Non-pigmented ciliary epithelial cell (primary cell): ENCODE measurements at places on chromosomes 4 and X.

- no peak for DNase-seq
Observed at GRCh38 chr4:102180046-102180445, 165.2 kb downstream of the SLC39A8 start.

- DNase-seq: no peak
Observed at GRCh38 chr4:175944126-175944910, 121.3 kb upstream of the WDR17 start.

DNA sequence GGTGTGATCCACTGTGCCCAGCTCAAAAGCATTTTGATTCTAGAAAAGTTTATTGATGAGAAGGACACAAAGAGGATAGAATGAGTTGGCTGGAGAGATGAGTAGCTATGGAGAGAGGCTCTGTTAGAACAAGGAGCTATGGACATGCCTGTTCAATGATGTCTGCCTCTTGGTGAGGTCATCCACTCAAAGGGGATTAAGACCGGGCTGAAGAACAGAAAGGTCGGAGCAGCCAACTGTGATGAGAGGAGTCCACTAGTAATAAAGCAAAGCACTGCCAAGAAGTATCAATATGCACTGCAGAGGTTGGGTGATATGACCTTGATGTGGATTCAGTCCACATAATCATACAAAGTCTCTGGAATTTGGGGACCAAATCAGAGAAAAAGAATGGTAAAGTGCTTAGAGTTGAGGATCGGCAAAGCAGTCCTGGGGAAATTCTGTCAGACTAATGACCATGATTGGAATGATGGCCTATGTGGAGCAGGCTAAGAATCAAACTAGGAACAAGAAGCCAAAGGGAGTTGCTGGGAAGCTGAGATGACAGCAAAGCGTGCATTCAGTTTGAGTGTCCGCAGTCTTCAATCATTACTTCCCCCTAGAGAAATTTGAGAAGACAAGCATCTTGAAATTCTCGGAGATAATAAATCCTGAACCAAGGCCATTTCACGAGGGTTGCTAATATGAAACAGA, 55.7 kb upstream of the MMAA start:
- no peak for DNase-seq

DNA sequence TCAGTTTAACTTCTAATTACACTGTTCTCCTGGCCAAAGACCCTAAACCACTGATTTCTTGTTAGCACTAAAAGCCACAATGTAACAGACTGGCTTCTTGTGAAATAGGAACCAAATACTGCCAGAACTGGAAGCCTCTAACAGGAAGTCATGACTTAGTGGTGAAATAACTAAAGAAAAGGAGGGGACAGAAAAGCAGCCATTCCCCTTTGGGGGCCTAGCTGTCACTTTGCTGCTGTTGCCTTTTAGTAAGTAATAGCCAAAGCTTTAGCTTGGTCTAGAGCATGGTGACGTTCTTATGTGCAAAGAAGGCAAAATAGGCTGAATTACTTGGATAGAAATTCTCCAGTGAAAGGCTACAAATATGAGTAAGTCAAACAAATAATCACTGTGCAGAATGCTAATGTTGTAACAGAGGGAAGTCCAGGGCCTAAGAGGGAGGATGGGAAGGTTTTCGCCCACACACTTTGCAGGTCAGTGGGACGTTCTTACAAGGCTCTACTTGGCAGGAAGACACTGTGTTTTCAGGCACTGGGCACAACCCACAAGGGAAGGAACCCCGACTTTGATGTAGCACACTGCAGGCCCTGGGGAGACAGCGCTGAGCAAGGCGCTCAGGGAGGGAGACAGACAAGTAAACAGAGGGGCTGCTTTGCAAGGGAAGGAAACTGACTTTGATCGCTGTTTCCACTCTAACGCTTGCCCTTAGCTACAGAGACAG, 16.7 kb downstream of the GAB3 start:
- peak; percentile 68 for DNase-seq

DNA sequence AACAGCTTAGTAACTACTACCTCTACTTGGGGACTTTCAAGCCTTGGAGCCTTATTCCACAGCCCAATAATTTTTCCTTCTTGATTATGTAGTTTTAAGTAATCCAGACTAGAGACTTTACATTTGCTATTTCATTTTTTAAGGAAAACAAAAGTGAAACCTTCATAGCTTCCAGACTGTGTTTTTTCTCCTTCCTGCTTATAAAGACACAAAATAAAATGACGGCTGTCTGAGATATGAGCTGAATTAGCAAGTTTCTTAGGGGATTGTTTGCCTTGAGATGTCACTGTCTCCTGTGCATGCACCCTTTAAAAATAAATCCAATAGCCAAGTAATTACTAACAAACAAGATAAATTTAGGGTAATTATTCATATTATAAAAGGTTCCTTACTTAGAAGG, 78.8 kb upstream of the PACRGL start:
- DNase-seq: no peak

DNA sequence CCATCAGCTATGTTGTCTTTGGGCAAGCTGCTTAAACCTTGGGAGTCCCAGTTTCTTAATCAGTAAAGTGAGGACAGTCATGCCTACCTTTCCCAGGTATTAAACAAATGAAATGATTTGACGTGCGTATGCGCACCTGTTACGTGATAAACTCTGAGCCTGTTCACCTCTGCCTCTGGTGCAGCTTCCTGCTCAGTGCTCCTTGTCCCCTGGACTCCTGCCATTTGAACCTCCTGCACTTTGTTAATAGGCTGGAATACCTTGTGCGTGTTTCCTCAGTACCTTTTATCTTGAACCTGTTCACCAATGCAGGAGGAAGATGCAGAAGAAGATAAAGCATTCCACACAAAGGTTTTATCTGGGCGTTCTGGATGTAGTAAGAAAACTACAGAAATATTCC, 211.9 kb downstream of the CEP135 start:
- DNase-seq: no peak

DNA sequence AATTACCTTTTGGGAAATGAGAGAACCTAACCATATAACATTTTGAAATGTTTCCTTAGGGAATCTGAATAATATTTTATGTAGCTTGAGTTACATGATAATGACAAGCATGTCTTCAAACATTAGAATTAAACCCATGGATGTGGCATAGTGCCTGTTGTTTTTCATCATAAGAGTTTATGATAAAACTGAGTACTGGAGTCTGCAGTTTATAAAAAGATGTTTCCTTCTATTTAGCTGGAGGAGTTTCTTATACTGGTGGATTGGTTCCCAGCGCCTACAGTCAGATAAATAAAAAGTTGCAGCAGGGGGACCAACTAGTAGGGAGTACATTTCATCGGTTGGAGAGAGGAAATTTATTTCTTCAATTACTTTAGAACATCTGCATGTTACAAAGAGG, 70.1 kb upstream of the PCDH18 start:
- DNase-seq: no peak

DNA sequence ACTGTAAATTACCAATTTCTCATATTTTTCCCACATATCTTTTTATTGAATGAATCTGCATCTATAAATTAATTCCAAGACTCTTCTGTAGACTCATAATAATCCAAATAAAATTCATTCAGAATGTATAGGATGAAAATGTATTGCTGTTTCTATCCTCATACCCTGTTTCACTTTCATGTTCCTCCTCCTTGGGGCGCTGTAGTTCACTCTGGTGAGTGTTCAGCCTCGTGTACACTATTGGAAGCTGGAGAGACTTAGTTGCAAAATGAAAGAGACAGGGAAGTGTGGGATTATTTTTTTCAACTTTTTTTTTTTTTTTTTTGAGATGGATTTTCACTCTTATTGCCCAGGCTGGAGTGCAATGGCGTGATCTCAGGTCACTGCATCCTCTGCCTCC, 296.1 kb downstream of the TLL1 start:
- peak; percentile 3 for DNase-seq

DNA sequence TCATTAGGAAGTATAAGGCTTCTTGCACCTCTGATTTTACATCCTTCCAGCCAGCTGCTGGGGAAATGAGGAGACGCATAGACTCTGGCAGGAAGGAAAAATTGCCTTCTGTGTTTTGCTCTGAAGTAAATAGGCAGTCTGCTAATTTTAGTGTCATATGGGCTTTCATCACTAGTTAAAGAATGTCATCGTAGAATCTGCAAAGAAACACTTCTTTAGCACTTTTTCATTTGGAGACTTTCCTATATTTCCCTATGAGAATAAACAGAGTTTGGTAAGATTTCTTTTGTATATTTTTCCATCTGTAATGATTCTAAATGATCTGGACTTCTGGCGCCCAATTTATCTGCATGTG, 3.3 kb downstream of the ADGRL3 start:
- DNase-seq: no peak

GRCh38 chrX:153832728-153833127, 2.4 kb upstream of the PDZD4 start:
- DNase-seq: no peak

DNA sequence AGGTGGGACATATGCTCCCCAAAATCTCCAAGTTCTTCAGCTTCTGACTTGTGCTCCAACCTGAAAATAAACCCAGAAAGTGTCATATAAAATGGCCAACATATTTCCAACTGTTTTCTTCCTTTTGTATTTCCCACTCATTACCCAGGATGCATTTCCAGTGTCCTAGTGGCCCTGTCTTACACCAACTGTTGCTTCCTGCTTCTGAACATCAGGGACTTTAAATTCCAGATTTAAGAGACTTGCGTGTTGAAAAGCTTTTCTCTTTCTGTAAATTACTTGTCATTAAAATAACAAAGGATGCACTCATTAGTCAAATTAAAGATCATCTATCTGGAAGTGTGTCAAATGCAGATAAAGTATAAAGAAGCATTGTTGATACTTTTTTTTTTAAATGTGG, 19.9 kb downstream of the MID1 start:
- DNase-seq: no peak

GRCh38 chr4:175705407-175705806, 106.7 kb downstream of the GPM6A start:
- DNase-seq: peak; percentile 13

DNA sequence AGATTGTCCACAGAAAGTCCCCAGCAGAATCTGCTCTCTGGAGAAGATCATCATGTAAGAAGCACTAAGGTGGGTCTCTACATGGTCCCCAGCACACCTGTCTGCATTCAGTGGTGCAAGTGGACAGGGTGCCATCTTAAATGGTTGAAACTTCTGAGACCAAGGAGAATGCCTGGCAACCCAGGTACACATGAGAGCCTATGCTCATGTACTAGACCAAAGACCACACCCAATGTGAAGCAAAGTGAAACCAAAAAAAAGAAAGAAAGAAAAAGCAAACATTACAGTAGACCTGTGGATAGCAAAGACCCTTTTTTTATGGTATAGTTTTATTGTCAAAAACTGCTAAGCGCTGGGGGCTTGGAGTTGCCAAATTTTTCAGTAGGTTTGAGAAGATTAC, 15.0 kb downstream of the CD40LG start:
- no peak for DNase-seq

DNA sequence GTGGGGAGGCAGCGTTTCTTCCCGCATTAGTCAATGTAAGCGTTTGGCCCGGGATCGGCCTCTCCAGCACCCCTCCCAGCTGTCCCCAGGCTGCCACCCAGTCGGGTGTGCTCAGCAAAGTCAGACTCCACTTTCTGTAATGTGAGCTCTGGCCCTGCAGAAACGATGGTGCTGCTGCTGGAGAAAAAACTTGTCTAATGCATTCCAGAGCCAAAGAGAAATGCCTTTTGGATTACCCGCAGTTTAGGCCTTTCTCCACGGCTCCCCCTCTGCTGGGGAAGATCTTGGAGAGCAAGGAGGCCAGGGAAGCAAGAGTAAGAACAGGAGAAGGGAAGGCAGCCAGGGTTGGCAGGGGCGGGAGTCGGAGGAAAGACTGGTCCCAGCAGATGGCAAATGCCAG, 55.2 kb downstream of the ELF4 start:
- peak; percentile 32 for DNase-seq

GRCh38 chr4:122528879-122529278, 72.4 kb upstream of the IL2 start:
- DNase-seq: no peak

- DNase-seq: no peak
Observed at GRCh38 chrX:26999634-27000033, 463.5 kb downstream of the PPP4R3C start.

GRCh38 chrX:68753218-68753617, 75.6 kb upstream of the EFNB1 start:
- DNase-seq: no peak

DNA sequence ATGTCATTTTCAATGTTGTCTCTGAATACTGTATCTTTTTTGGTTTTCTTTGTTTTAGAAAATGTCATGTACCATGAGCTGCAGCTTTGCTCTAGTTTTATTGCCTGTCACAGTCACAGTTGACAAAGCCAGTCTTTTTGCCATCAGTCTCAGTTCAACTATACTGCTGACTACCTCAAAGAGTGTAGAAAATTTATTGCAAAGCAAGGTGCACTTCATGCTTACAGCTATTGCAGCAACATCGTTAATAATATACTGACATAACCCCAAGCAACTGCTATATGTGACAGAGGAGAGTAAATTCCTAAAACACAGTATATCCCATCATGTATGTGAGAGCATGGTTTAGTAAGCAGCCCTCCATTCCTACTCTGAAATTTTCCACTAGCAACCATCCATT, 2022.3 kb downstream of the ARAP2 start:
- no peak for DNase-seq

DNA sequence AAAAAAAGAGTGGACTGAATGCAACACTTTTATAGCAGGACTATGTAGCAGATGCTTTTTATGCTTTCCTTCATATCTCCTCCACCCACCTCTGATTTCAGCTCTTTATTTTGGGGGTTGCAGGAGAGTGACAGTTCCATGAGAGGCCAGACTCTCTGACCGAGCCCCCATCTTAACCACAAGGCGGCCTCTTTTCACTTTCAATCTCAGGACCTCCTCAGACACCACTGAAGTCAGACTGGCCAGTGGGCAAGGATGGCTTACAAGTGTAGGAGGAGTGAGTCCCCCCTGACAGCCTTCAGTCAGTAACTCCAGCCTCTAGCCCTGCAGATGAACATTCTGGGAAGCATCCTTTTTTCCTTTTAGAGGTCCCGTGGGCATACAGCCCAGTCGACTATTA, 140.8 kb downstream of the FRAS1 start:
- DNase-seq: no peak
